ENCODE measurements at places on chromosomes 12 and 14.
A peak's percentile ranks its signal among the peaks of the same experiment; 100 is the strongest.

DNA sequence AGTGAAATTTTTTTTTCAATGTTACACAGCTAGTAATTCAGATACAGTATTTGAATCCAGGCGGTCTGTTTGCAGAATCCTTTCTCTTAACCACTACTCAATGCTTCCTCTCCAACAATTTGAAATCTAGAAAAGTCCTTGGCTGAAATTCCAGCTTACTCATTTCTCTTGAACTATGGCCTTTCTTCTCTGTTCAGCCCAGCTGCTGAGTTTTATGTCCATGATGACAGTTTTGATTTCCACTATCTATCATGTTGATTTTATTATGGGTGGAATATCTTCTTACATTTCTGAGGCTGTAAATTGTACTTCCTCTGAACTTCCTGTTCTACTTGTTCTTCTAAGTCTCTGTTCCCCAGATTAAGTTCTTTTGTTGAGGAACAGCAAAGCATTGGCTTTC is 315.3 kb downstream of the DIO2 start:
- DNase-seq = no peak

- DNase-seq = no peak
Measured at GRCh38 chr12:82682851-82683261, 3.9 kb upstream of the TMTC2 start.

DNA sequence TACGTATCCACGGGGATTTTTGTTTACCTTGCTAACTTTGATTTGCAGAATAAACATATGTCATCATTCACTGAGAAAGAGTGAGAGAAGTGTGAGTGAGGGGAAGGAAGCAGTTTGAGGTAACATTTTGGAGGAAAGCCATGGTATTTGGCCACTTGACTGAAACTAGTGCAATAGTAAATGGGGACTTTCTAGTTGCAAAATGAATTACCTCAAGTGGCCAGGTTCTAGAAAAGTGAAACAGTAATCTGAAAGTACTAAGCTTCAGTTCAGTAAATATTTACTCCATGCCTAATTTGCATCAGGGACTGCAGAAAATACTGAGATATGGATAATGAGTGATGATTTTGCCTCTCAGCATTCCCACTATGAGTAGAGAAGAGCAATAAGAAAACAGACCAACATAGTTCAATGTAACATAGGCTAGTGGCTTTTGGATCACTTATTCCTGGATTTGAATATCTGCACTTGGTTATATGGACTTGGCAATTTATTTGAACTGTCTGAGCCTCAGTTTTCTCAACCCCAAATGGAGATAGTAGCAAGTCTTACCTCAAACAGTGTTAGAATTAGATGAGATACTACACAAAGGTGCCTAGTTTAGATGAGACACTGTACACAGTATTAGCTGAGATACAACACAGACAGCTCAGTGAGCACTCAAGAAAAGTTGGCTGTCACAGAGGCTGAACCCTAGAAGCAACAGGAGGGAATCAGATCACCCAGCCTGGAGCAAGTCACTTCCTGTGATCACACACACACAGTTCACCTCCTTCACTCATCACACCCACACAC is 439.1 kb downstream of the NPAS3 start:
- DNase-seq = no peak

- no peak for DNase-seq
Measured at GRCh38 chr14:24083462-24083861, 10.6 kb upstream of the PCK2 start.

- peak; percentile 67 for DNase-seq
Measured at GRCh38 chr14:73753124-73753886, 39.1 kb upstream of the PNMA1 start.

GRCh38 chr12:120095736-120096135 is 20.8 kb downstream of the RAB35 start:
- DNase-seq = no peak

DNA sequence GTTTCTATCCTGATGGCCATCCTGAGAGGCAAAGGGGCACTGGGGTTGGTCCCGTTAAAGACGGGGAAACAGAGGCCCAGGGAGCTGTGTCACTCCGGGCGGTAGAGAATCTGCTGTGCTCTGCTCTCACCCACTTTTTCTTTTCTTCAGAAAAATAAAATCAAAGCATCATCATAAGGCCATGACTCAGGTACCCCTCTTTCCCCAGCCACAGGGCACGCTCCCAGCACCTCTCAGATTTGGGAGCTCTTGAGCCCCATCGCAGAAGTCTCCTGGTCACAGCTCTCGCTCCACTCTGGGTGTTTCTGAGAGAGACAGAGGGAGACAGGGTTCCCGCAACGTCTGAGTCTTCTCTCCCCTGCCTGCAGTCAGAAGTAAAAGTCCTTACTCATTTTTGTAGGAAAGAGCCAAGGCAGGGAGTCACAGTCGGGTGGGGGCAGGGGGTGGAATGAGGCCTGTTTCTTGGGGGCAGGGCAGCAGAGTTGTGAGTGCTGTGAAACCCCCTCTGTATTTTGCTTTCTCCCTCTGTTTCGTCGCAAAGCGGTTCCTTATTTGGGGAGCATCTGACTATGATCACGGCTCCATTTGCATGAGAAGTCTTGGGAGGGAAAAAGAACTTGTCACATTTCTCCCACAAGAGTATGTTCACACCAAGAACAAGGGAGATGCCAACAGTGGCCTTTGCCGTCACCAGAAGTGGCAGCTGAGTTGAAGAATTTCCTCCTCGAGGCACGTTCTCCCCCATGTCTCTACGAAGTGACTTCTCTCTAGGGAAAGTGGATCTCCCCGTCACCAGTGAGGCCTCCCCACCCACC is 139.0 kb downstream of the BCL11B start:
- no peak for DNase-seq

DNA sequence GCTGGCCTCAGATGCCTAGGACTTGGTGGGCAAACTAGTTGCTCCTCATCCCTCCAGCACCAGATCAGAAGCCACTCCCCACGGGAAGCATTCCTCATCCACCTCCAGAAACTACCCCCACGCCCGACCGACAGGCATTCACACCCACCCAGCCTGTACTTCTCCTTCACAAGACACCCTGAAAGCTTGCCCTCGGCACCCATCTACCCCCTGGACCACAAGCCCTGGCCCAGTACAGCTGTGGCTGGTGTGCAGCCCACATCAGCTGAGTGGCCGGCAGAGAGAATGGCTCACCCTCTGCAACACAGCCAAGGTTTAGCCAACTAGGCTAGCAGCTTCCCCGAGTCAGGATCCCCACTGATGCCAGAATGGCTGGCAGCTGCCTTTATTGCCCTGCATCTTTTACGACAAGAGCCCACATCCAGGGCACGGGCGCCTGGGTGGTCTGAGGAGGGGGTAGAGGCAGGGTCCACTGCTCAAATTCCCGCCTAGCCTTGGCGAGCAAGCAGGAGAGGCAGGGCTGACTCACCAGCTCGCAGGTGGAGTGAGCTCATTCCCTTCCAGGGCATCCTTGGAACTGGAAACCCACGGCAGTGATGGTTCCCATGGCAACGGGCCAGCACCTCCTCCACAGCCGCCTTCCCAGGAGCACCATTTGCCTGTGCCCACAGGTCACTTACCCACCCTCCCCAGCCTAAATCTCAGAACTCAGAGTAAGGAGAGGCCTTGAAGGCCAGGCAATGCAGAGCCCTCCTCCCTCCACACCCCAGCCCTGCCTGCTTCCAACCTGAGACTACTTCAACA is 17.1 kb downstream of the ACTN1 start:
- DNase-seq = peak; percentile 93

- DNase-seq = no peak
Measured at GRCh38 chr12:9867531-9867930, 1.6 kb downstream of the CLEC2B start.

GRCh38 chr14:75917946-75918335 is 63.9 kb downstream of the TGFB3 start:
- DNase-seq = no peak

- DNase-seq = peak; percentile 65
Measured at GRCh38 chr12:1576410-1577241, 17.8 kb downstream of the FBXL14 start.

DNA sequence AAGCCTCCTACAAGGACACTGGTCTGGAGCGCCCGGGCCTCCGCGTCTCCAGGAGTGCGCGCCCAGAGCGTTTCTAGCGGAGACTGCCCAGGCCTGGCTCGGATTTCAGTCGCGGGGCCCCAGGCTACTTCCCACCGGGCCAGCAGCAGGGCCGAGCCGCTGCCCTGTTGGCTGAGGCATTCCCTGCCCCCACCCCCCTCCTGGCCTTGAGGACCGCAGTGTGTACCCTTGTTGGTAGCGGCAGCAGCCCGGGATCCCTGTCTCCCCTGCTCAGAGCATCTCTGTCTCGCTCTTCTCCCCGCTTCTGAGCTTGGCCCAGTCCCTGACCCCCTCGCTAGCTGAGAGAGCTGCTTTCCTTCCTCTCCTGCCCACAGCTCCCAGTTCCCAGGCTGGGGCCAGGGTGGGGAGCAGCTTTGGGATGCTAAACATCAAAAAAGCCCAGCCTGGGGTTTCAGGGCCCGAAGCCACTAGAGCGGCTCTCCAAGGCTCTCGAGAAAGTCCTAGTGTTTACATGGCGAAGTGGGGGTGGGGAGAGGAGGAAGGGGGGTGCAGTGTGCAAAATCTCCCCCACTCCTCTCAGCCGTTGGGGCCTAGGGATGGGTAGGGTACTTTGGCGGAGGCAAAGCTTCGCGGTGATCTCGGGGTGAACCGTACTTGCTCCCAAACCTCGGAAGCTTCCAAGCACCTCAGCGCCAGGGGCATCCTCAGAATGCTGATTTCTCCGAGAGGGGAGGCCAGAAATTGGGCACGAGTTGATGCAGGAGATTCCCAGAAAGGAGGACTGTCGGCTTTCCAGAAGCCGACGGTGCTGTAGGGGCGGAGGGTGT is 6.4 kb downstream of the NKX2-1 start:
- DNase-seq = peak; percentile 69

DNA sequence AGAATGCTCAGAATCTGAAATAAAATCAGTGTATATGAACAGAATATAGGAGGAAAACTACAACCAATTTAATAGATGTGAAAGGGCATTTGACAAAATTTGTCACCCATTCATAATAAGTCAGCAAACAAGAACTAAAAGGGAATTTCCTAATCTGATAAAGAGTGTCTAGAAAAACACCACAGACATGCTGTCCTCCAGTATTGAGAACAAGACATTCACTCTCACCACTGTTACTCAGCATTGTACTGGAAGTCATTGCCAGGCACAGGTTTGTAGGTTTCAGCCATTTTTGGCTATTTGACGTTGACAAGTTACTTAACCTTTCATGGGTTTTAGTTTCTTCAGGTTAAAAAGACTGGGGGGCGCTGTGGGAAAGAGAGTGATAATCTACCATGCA is 13.2 kb downstream of the EIF2S1 start:
- DNase-seq = peak; percentile 22

DNA sequence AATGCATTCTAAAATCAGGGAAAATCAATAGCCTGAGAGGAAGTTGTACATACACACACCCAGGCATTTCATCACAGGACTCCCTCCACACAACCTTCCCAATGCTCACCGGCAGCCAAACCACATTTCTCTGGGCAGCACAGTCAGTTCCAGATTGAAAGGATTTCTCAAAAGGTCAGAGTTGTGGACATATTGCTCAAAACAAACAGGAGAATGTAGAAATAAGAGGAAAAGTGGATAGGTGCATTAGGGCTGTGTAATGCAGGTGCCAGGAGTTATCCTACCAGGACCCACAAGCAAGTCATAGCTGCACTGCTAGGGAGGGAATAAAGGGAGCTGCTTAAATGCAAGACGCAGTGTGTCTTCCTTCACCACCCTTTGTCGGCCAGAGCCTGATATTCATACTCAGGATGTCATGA is 62.9 kb downstream of the GCH1 start:
- no peak for DNase-seq

GRCh38 chr14:52222901-52223300 is 44.6 kb upstream of the PTGDR start:
- no peak for DNase-seq

GRCh38 chr12:50057896-50058670 is 687 bp downstream of the ASIC1 start:
- no peak for DNase-seq

- DNase-seq = peak; percentile 45
Measured at GRCh38 chr14:43535231-43535838, 971.7 kb downstream of the FSCB start.

GRCh38 chr14:102849526-102850379 is 72.5 kb downstream of the TRAF3 start:
- no peak for DNase-seq

- peak; percentile 82 for DNase-seq
Measured at GRCh38 chr12:58148405-58148804, 207.0 kb downstream of the ATP23 start.

DNA sequence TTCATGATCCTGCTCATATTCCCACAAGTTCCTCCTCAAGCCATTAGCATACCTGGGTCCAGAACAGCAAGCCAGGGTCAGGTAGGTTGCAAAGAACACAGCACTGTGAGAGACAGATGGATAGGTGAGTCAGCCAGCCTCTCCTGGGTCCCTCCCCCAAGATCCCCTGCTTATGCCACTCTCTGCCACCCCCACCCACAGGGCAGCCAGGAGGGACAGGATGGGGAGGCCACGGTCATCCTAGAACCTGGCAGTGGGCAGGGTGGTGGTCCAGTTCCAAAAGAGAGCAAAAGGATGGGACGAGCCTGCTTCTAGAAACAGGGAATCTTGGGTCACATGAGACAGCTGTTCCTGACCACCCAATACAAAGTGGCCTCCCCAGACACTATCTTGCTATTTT is 12.7 kb downstream of the FAIM2 start:
- DNase-seq = no peak

- no peak for DNase-seq
Measured at GRCh38 chr14:67019796-67020195, 169.4 kb upstream of the GARIN2 start.

- DNase-seq = peak; percentile 12
Measured at GRCh38 chr12:102757154-102757881, 159.7 kb downstream of the PAH start.

DNA sequence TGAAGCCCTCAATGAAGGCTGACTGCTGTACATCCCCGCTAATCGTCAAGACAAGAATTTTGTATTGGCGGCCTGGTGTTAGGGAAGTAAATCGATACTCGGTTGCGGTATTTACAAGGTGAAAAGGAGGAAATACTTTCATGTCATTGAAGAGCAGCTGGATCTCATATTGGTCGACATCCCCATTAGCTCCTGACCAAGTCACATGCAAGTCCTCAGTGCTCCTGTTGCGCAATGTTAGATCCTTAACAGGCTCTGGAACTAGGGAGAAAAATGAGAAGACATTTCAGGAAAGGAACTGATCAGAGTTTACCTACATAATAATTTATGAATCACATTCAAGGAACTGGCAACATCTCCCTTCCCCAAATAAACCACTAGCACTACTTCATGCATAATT is 66.2 kb downstream of the PTPRB start:
- no peak for DNase-seq

DNA sequence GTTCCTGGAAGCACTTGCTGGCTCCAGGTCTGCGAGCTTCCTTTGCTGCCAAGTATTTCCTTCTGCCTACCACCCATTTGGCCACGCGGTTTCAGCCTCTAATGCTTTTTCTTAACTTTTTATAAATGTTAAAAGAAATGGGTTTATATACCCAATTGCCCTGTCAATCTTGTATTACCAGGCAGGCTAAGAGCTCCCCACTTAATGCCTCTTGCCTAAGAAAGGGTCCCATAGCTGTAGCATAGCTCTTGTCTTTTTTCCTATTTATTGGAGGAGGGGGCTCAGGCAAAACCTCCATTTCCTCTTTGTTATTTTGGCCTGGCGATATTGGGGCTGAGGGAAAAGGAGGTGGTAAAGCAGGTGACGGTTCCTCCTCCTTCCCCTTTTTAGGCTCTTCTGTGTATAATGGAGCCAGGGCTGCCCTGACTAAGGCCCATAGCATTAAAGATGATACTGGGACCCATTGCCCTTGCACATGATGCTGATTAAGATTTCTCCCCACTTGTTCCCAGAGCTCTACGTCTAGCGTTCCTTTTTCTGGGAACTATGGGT is 21.6 kb upstream of the BLTP3B start:
- DNase-seq = no peak

- DNase-seq = no peak
Measured at GRCh38 chr12:117188121-117188665, 2.1 kb downstream of the FBXO21 start.

- DNase-seq = peak; percentile 89
Measured at GRCh38 chr14:50062438-50063085, 53.8 kb downstream of the VCPKMT start.
